ENCODE measurements at places on chromosomes 3 and 15. TPM values are rescaled to one million over a fixed set of nuclear protein-coding genes. Genes with fewer than 3 reads are reported as not detected.

The PTH1R gene
- total RNA-seq = not detected

The ARGFX gene
- not detected for total RNA-seq

The CHL1 gene
- total RNA-seq = not detected

The ZBBX gene
- total RNA-seq = not detected

The AGTR1 gene
- 0.28 TPM for total RNA-seq

The SLC7A14 gene
- not detected for total RNA-seq

The TEX55 gene
- total RNA-seq = not detected

The PLA2G4F gene
- total RNA-seq = not detected

Measured in Panc1 (cell line).